ENCODE measurements at places on chromosomes 12 and 14.

- DNase-seq, result no peak
Observed at GRCh38 chr12:52603314-52603713, 2.1 kb upstream of the KRT72 start.

GRCh38 chr14:68806526-68807147, 13.8 kb upstream of the ZFP36L1 start:
- DNase-seq, result no peak

- no peak for DNase-seq
Observed at GRCh38 chr14:51285120-51285519, 45.1 kb downstream of the TMX1 start.

- DNase-seq, result no peak
Observed at GRCh38 chr14:99148861-99149610, 123.0 kb downstream of the BCL11B start.

DNA sequence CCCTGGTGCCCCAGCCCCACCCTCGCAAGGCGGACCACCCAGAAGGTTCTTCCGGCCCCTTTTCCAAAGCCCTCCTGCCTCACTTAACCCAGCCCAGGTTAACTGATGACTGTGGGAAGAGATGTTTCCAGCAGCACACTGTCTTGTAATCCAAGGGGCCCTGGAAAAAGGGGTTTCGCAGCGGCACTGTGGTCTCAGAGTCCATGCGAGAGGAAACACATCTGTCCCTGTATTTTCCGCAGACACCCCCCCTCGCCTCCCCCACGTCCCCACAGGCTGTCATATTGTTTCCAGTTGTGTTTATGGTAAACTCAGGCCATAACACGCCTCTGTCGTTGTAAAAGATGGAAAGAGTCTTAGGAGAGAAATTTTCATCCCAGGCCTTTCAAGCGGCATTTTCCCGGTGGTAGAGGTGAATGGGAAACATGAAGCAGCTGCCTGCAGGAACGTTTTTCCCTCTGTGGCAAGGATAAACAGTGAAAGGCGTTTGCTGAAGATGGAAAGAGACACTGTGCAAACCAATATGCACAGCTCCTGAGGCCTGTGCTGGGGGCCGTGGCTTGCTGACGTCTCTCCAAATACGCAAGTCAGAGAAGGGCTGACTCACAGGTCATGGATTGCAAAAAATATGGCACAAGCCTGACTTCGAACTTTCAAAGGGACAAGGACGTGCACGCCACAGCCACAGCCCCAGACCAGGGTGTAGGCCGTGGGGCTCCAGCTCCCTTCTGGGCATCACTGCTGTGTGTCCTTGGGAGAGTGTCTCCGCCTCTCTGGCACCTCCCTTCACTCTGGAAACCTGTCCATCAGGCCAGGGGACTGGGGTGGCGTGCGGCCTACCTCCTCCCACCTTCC, 22.5 kb upstream of the FZD10 start:
- DNase-seq, result no peak

GRCh38 chr12:54604436-54604835, 16.0 kb upstream of the PPP1R1A start:
- no peak for DNase-seq
